ENCODE measurements at places on chromosomes 11 and 22.

DNA sequence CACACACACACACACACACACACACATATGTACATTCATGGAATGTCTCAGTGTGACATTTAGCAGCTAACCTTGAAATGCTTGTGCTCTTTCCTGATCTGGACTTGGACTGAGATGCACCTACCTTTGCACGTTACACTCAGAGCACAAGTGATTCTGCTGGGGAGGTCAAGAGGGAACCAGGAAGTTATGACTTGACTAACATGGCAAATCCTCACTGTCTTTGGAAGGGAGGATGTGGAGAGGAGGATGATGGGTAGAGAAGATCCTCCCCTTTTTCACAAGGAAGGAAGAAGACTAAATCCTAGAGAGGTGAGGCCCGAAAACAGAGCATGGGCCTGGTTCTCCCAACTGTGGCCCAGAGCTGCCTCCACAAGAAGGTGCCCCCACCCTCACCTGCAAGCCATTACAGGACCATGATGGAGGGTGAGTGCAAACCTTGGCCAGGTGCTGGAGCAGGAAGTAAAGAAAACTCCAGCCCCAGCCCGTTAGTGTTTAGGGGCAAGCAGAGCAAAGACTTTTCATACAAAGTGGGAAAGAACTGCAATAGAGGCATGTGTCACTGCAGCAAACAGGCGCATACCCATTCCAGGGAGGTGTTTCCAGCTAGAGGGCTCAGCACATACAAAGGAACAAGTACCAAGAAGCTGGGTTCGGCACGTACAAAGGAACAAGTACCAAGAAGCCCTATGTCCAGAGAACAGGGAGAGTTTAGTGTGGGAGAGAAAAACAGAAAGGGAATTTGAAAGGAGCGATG is 26.4 kb downstream of the SCN4B start:
- DNase-seq, result no peak

DNA sequence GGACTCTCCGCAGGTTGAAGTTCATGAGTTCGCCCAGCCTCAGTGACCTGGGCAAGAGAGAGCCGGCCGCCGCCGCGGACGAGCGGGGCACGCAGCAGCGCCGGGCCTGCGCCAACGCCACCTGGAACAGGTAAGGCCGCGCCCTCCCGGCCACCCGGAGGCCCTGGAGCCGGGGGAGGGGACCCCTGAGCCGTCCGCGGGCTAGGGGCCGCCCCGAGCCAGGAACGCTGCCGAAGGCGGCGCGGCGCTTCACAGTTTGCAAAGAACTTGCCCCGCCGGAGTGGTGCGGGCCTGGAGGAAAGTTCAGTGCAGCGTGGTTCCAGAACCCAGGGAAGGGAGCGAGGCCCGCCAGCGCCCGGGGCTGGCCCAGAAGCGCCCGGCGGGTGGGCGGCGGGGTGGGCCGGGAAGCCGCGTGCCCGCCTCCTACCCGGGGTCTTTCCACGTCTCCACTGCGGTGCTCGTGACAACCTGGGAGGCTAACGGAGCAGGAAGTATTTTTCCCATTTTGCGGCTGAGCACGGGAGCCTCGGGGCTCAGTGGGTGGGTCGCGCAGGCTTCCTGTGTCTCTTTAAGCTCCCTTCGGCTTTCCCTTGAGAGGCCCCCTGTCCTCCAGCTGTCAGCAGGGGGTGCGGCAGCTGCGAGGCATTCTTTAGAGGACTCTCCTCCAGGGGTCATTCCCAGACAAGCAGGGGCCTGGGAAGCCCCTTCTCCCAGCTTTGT is 635 bp downstream of the PRR5 start:
- DNase-seq, result no peak

- no peak for DNase-seq
These were observed 74.7 kb upstream of the THY1 start for GRCh38 chr11:119497717-119498116.

DNA sequence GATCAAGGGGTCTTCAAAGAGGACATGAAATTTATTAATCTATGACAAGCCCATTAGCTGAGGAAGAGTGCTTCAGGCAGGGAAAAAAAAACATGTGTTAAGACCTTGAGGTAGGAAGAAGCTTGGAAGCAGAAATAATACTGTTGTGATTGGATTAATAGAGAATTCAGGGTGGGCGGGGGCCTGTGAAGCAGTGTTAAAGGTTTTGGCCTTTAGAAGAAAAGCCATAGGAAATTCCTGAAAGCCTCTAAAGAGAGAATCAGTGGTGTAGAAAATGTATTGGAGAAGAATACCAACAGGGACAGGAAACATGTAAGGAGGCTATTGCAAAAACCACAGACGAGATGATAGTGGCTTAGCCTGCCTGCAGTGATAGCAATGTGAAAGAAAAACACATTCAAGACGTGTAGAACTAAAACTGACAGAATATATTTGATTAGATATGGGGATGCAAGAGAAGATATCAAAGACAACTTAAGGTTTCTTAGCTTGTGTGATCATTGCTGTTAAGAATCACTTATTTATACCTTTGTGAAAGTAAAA is 404.4 kb upstream of the ANO3 start:
- DNase-seq, result no peak

DNA sequence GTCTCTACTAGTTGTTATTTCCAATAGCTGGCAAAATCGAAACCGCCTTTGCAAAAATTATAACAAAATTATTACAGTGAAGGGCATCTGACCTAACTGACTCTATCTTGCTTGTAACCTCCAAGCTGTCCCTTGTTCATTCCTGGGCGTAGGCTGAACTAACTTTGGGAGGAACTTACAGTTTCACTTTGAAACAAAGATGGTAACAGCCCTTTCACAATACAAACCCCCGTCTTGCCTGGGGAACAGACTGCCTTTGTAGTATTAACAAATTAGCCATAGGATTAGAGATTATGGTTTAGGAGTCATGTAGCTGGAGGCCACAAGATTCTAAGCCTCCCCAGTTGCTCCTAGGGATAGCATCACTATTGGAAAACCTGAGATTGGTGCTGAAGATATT is 131.6 kb upstream of the HSD17B12 start:
- DNase-seq, result no peak

DNA sequence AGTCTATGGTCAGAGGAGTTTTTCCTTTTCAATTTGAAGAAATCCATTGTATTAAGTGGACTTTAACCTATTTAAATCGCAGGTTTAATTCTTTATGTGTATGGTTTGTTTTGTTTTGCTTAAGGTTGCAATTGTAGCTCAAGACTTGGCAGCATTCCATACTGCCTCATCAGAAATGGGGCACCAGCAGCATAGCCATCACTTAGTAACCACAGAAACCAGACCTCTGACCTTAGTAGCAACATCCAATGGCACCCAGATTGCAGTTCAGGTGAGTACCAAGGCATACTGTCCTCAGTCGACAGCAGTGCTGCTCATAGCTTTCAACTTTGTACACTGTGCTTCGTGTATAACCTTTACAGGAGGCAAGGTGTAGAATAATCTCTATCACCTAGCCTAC is 48.4 kb upstream of the WEE1 start:
- no peak for DNase-seq

- no peak for DNase-seq
These were observed 259.4 kb downstream of the BUD13 start for GRCh38 chr11:116513278-116513823.

GRCh38 chr11:125428486-125429173 is 67.4 kb downstream of the FEZ1 start:
- DNase-seq, result no peak

DNA sequence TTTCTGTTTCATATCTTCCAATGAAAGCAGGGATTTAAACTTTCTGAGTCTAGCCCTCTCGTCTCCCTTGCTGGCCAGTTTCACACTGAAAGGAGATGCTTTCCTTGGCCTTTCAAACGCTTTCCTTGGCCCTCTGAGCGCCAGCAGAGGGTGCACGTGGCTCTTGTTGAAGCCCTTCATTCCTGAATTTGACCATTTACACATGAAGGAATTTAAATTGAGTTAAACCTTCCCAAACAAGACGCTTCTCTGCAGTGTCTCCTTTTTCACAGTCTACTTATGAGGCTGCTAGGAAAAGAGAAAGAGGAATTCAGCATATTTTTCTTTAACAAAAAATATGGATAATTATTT is 21.6 kb downstream of the NNMT start:
- no peak for DNase-seq

DNA sequence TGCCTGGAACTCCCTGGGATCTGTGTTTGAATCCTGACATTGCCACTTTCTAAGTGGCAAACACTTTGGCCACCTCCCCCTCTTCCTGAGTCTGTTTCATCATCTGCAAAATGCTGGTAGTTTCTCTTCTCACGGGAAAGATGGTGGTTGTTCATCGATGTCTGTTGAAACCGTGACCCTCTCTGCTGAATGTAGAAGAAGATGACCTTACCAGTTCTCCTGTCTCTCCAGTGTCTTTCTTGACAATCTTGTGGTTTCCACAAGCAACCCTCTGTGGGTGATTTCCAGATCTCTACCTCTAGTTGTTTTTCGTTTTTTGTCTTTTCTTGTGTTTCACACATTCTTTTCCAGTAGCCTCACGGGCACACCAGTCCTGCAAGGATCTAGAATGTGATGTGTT is 27.5 kb downstream of the ZBTB16 start:
- no peak for DNase-seq

GRCh38 chr11:103556171-103556570 is 446.9 kb downstream of the DYNC2H1 start:
- DNase-seq, result no peak

DNA sequence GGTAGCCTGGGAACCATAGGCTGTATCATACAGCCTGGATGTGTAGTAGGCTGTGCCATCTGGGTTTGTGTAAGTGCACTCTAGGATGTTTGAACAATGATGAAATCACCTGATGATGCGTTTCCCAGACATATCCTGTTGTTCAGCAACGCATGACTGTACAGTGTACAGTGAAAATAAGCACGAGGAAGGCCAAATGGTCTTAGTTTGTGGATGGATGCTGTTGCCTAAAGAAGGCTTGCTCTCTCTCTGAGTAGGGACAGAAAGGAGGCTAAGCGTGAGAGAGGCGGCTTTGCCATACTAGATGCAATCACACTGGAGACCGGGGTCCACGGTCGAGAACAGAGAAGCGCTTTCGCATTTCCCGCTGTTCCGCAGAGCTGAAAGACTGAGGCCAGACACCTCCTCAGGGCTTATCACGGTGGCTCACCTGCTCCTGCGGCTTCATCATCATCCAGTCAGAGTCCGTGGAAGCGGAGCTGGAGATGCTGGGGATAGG is 27.6 kb upstream of the APLP2 start:
- no peak for DNase-seq

- DNase-seq, result no peak
These were observed 150.7 kb upstream of the CCDC90B start for GRCh38 chr11:83436855-83437254.

DNA sequence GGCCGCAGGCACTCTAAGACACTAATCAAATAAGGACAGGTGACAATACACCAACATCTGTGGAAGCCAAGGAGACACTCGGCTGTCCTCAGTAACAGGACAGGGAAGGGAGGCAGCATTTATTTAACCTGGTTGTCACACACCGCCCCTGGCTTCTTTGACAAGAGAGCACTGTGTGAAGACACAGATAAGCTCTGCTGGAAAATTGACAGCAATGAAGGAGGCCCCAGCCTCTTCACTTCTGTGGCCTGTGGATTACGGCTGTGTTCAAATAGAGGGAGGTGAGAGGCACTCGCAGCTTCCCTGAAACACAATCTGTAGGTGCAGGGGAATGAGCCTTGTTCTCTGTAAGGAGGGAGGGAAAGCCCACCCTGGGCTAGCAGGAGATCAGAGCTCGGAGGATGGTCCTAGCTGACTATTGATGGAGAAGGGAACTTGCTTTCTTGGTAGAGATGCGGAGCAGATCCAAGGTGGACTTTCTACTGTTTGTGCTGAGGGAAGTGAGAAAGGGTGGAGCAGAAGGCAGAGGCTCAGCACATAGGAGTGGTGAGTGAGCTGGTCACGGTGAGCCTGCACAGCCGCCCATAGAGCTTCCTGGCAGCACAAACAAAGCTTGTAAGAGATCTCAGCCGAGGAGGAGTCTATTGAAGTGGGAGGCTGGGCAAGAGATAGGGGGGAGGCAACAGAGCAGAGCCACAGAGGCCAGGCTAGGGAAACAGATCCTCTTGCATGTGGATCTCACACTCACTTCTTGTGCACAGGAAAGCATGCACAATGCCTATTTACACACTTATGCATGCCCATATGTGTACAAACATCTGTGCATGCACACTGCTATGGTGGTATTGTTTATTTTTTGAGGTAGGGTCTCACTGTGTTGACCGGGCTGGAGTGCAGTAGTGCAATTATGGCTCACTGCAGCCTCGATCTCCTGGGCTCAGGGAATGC is 114.6 kb upstream of the THY1 start:
- no peak for DNase-seq

DNA sequence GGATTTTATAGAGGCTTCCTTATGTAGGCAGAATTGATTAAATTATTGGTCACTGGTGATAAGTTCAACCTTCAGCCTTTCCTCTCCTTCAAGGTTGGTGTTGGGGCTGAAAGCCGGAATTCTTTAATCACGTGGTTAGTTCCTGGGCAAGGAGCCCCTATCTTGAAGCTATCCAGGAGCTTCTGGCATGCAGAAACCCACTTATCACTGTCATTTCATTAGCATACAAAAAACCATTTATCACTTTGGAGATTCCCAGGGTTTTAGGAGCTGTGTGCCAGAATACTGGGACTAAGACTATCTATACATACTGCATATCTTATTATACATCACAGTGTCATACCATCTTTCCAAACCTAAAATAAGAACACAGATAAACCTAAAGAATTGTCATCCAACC is 18.5 kb upstream of the MED17 start:
- DNase-seq, result no peak

DNA sequence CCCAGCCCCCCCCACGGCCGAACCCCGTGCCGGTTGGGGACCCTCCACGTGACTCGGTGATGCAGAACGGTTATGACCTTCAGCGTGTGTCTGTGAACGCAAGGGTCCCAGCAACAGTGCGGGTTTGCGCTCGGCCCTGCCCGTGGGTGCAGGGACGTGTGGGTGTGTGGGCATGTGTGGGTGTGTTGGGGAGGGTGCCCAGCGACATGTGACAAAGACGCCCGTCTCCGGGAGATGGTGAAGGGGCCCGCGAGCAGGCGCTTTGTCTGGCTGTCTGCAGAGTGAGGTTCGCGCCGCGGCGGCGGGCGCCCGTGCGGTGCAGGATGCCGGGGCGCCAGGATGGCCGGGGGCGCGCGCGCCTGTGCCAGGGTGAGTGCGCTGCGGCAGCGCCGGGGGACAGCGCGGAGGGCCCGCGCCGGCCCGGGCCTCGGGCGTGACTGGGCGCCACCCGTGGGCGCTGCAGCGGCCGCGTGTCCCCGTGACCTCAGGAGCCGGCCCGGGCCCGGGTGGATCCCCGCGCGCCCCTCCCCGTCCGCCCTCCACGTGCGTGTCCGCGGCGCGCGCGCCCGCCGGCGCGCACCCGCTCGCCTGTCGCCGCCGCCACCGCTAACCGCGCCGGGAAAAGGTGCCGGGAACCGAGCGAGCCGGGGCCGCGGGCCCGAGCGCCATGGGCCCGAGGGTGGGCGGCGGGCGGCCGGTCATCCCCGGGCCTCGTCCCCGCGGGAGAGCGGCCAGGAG is at the start of gene LRFN4:
LRFN4 (plus strand) TSS at position 569 of the 738 bp plus-strand sequence. CDS start 681 bp downstream, outside the sequence.
- peak; percentile 38 for DNase-seq

DNA sequence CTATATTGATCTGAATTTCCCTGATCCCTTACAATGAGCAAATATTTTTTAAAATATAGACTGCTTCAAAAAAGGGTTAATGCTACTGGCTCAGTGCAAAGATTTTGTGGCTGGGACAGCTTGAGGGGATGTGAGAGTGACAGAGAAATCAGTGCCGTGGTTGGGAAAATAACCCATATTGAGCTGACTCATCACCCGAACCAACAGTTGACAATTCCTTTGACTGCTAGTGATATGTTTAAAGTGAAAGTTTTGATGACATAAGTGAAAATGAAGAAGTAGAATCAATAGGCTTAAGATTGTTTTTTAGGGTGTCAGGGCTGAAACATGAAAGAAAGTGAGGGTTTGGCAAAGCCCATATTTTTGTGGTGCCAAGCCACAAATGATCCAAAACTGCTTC is 257.1 kb upstream of the TENM4 start:
- no peak for DNase-seq

GRCh38 chr11:67303132-67303834 is at the start of gene SSH3:
Gene SSH3 (plus strand): TSS chr11:67303530. CDS start chr11:67303626, 96 bp downstream.
- no peak for DNase-seq
